ENCODE measurements at places on chromosomes 6 and 20. TPM values are rescaled to one million over a fixed set of nuclear protein-coding genes. Genes with fewer than 3 reads are reported as not detected.

The AFG1L gene
- 7.8 TPM for total RNA-seq

DNA sequence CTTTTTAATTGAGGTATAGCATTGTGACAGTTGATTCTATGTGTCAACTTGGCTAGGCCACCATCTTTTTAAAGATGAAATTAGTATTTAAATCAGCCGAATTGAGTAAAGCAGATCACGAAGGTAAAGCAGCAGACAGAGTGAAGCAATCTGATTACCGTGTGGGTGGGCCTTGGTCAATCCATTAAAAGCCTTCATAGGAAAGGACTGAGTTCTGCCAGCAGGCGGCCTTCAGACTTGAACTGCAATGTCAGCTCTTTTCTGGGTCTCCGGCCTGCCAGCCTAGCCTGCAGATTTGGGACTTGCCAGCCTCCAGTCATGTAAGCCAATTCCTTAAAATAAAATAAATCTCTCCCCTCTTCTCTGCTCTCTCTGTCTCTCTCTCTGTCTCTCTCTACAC is 22.4 kb upstream of the TGM2 start:
- no peak for DNase-seq

GRCh38 chr20:43514648-43514999 is 7.1 kb downstream of the L3MBTL1 start:
- no peak for DNase-seq

The OTOR gene
- total RNA-seq: not detected

DNA sequence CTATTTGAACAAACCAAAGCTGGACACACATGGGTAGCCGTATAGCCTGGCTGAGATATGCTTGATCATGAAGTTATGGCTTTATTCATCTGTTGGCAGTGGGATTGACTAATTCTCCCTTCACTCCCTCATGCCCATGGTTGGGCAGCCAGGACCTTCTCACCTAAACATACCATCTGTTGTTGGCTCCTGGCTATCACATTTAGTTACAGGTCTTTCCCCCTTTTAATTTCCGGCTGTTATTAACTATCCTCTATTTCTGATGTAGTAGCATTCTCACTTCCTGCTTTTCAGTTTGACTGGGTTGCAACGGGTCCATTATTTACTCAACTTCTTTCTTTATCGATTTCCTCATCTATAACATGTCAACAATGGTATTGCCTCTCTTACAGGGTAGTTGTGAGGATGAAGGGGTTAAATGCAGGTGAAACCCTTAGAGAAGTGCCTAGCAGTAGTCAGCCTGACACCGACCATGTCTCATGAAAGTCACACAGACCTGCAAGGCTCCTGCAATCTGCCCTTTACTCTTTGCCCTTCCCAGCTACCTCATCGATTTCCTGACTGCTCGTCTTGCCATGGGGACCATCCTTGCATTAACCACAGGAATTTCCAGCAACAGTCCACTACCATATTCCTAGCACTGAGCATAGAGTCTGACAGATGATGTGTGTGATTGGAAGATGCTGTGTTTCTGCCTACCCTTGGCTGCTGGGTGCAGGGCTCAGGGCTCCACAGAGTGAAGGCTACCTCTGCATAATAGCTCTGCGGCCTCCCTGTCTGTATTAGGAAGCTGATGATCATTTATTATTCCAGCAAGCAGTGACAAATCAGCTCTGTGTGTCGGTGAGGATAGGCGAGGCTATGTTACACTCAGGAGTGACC is 42.2 kb downstream of the PPP1R14C start:
- no peak for DNase-seq

The TEAD3 gene
- total RNA-seq: 27.0 TPM

The SLC25A27 gene
- total RNA-seq: 9.5 TPM

The COL9A1 gene
- 14.4 TPM for total RNA-seq

DNA sequence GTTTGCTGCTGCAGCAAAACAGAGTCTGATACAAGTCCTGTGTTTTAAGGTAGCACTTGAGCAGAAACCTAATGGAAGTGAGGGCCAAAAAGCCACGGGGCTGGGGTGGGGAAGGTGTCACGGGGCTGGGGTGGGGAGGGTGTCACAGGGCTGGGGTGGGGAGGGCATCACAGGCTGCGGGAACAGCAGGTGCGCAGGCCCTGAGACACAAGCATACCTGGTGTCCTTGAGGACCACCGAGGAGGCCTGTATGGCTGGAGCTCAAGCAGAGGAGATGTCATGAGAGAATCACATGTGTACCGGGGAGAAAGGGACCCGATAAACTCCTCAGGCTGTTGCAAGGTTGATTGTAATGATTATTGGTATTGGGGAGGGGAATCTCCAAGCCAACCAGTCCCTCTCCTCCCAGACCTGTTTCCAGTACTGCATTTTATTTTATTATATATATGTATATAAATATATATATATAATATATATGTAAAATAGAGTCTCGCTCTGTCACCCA is 13.6 kb upstream of the SPO11 start:
- no peak for DNase-seq

The MAP3K5 gene
- 2.4 TPM for total RNA-seq

The CFAP61 gene
- total RNA-seq: 0.61 TPM

DNA sequence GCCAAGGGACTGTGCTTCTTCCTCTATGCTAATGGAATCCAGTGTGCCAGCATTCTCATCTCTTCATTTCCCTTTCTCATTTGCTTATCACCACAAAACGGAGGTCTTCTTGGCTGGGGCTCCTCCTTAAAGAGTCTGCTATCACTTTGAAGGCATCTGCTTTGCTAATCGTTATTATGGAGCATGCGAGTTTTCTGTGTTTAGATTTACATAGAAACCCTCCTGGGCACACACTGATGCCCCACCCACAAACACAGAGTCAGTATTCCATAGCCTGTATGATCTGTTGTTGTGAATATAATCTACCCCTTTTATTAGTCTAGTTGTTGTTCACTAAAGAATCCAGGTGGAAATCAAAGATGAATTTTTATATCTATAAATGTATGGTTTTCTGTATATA is 83.4 kb upstream of the XRN2 start:
- DNase-seq: no peak

The NTSR1 gene
- total RNA-seq: 0.75 TPM

The HEY2 gene
- 17.7 TPM for total RNA-seq

DNA sequence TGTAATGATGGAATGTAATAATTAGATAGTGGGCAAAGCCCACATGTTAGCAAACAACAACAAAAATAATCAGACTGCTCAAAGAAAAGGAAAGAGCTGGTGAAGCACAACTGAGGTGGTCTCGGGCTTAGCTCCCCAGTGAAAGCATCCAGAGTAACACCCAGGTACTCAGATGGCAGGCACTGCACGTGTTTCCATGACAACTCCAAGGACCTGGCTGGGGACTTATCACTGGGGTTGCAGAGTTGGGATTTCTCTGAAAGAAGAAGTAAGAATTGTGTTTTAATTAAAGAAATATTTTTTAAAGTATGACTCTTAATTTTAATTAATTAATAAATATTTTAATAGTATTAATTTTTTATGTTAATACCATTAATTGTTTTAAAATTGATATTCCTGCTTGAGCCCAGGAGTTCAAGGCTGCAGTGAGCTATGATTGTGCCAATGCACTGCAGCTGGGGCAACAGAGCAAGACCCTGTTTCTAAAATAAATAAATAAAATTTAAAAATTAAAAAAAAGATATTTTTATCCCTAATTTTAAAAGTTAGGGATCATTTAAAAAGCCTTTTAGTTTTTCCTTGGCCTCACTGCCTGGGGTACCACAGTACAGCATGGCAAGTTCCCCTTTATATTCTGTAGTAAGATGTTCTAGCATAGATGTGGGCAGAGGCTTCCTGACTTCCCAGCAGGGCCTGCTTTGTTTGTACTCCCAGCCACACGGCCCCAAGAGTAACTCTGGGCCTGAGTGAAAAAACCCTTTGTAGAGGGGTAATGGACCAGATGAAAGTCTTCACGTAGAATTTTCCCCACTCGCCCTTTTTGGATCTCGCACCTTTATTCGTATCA is 42.2 kb upstream of the UST start:
- no peak for DNase-seq

- no peak for DNase-seq
These were observed 2.8 kb downstream of the TMC2 start for GRCh38 chr20:2538931-2539720.

The DPPA5 gene
- total RNA-seq: 1.5 TPM

DNA sequence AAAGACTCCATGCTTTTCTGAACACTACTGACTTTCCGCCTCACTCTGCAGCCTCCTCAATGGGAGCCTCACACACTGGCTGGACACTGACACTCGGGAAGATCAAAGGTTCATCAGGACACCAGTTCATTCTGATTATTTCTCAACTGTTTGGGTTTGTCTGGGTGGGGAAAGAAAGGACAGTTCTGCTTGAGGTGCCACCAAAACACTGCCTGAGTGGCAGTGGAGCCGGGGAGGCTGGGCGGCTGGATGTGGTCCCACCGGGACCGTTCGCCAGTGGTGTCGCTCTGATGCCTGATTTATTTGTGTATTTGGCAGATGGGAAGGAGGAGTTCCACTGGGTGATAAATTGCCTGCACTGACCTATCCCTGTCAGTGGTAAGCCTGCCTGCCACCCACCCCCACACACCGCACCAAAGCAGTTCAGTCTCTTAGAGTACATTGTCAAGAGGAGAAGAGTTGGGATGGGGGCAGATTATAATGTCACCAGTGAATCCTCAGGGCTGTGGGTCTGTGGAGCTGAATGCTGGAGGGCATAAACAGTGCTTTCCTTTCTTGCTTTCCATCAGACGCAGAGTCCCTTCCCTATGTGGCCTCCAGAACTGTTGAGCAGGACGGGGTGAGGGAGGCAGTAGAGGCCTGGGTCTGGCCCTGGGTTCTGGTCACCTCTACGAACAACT is 49.8 kb downstream of the EDN1 start:
- no peak for DNase-seq

- DNase-seq: no peak
These were observed 67.5 kb downstream of the DNAH8 start for GRCh38 chr6:38782616-38783015.

GRCh38 chr20:43460172-43460829 is 2.6 kb downstream of the SRSF6 start:
- DNase-seq: no peak

DNA sequence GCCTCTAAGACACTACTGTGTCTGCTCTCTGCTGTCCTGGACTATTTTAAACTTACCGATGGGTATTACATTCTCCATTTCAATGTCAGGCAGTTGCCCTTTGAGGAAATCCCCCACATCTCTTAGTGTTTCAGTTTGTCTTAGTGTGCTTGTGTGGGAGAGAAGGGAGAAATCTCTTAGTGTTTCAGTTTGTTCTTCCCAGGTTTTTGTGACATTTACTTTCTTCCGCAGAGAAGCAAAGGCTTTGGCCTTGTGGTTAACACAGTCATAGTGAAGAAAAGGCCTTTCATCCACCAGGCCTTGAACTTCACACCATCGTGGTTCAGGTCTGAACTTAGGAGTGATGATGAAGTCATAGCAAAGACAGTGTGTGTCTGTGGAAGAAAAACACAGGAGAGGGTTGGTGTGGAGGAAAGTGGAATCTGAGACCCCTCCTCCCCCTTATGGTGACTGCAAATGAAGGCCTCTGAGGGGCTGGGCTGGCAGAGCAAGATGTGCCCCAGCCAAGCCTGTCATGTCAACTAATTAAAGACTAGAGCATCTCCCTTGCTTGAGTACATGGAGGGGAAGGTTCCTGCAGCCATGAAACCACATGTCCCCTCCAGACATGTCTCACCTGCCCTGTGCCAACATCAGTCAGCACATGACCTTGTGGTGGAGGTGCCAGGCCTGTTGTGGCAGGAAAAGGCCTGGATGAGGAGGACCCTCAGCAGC is 23.9 kb downstream of the RAET1L start:
- DNase-seq: no peak

DNA sequence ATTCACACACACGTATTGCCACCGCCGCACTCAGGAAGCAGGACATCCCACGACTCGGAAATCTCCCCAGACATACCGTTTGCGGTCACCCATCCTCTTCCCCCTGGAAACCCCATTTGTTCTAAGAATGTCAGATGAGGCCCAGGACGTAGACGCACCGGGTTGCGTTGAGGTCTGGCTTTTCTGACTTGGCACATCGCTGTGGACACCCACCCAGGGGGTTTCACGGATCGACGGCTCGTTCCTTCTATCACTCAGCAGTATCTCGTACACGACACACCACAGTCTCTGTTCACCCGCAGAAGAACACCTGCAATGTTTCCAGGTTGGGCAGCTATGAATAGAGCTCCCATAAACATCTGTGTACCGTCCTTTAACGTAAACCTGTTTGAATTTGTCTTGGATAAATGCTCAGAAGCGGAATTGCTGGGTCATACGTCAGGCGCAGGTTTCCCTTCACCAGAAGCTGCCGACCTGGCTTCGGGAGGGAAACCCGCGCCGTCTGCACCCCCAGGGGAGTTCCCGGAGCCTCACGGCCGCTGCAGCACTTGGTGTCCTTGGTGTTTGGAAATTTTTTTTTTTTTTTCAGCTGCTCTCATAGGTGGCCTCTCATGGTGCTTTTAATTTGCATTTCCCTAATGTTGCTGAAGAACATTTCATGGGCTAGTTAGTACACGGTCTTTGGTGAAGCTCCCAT is 9.3 kb upstream of the EEF1A2 start:
- no peak for DNase-seq

DNA sequence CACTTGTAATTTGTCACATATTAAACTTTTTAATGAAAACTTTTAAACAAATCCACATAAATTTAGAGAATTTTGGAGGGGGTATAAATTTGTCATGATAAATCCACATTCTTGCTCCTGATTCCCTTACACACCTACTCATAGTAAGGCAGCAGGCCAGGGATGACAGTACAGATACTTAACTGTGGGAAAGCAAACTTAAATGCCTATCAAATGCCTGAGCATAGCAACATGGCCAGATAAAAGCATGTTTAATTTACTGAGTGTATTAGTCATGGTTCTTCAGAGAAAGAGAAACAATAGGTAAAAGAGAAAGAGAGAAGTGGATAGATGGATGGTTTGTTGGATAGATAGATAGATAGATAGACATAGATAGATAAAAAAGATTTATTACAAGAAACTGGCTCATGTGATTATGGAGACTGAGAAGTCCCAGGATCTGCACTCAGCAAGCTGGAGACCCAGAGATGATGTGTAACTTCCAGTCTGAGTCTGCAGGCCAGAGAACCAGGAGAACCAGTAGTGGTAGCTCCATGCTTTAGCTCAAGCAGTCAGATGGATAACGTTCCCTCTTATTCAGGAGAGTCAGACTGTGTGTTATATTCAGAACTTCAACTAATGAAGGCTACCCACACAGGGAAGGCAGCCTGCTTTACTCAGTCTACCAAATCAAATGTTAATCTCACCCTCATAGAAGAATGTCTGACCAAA is 15.9 kb upstream of the ADGRF1 start:
- DNase-seq: no peak

DNA sequence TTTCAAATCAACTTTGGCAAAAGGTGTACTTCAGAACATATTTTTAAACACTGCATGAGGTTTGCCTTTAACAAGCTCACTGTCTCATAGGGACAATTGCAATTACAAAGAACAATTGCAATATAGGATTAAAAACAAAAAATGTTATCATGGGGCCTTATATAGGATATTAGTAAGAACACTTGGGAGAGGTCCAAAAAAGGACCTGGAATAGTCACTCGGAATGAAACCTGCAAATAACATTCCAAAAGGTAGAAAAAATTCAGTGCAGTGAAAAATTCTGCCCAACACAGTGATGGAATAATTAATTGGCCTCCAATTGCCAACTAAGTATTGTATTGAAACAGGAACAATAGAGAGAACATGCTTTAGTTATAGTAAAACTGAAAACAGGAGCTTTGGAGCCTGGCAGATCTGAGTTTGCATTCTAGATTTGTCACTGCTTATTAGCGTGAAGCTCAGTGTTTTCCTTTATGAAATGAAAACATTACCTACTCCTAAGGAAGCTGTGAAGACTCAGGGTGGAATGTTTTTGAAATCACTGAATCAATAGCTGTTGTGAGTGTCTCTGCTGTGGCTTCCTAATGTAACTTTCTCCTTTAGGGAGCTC is 172.6 kb upstream of the BMP5 start:
- DNase-seq: no peak

The C20orf141 gene
- total RNA-seq: not detected

Measured in H1 (cell line).